ENCODE measurements at places on chromosomes 4 and X.

DNA sequence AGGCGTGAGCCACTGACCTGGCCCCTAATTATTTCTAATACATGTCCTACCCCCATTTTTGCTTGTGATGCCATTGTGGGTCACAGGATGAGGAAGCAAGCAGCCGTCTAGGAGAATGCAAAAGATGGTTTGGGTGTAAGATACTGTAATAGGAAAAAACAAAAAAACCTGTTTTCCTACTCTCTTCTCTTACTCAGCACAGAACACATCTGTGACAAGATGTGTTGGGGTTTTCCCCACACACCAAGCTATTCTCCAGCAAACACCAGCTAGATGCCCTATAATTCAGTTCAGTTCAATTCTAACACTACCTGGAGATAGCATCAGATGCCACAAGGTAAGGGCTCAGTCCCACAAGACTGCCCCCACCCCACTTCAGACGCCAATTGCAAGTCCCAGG is 15.3 kb upstream of the HPRT1 start:
- DNase-seq: no peak

DNA sequence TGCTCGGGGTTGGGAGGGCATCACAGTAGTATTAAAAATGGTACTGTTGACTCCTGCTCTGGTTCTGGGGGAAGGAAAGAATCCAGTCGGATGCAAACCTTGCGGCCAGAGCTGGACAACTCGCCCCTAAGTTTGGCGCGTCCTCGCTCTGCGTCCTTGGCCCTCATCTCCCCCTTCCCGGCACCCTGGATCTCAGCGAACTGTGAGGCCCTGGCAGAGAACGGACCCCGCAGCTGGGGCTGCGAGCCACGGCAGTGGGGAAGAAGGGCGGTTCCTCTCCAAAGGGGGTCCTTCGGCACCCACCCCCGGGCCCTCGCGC is 14.0 kb downstream of the ARHGEF6 start:
- no peak for DNase-seq

- DNase-seq: no peak
Observed at GRCh38 chr4:98779088-98779487, 120.7 kb upstream of the TSPAN5 start.

GRCh38 chr4:54806351-54806750 is 148.6 kb downstream of the KIT start:
- no peak for DNase-seq

GRCh38 chr4:180190382-180190781 is 2052.8 kb upstream of the TENM3 start:
- DNase-seq: no peak

DNA sequence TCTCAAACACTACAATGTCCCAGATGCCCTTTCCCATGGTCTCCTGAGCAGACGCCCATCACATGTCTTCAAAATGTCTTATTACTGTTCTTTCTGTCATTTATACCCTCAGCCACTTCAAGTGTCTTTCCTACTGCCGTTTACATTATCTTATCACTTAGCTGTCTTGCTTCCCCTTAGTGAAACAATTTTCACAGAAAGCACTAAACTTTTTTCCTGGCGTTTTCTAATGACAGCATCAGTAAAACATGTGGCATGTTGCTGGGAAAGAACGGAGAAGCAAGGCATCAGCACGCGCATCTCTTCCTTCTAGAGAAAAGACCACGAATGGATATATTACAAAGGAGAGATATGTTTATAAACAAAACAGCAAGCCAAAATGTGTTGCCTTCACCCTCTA is 189.7 kb upstream of the SLIT2 start:
- DNase-seq: no peak
